DMS79 treated with DMSO at 0.1 percent for 48 hours (cell line): ENCODE measurements at places on chromosomes 3 and 15.

GRCh38 chr15:63035977-63036376, 6.6 kb upstream of the TPM1 start:
- no peak for DNase-seq

DNA sequence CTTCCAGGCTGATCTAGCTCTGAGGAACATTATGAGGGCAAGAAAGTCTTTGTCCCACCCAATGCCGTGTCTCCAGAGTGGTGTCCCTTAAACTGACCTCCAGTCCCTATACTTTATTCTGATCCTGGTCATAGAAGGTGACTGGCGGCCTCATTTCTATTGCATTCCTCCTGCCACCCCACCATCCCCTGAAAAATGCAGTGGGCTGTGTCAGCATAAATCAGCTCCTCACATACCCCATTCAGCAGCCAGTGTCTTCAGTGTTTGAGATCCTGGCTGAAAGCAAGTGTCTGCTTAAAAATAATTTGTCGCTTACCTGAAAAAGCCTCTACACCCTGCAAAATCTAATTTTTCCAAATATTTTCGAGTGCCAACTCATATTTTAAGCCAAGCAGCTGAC, 346.1 kb downstream of the FEZF2 start:
- no peak for DNase-seq

- no peak for DNase-seq
Observed at GRCh38 chr15:28890711-28891495, 5.1 kb downstream of the APBA2 start.

DNA sequence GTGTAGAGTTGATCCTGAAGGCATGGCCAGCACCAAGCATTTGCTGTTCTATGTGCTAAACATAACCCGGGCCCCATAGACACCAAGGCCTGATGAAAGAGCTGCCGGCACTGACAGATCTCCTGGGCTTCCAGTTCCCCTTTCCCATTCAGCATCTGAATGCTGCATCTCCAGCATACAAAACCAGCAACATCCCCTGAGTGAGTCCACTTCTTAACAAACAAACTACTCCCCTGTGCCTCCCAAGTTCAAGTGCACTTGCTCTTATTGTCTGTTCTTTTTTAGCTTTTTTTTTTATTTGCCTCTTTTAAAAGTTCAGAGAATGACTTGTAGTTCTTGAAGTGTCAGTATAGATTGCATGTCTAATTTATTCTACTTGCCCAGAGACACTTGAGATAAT, 156.0 kb downstream of the EDEM1 start:
- peak; percentile 69 for DNase-seq

DNA sequence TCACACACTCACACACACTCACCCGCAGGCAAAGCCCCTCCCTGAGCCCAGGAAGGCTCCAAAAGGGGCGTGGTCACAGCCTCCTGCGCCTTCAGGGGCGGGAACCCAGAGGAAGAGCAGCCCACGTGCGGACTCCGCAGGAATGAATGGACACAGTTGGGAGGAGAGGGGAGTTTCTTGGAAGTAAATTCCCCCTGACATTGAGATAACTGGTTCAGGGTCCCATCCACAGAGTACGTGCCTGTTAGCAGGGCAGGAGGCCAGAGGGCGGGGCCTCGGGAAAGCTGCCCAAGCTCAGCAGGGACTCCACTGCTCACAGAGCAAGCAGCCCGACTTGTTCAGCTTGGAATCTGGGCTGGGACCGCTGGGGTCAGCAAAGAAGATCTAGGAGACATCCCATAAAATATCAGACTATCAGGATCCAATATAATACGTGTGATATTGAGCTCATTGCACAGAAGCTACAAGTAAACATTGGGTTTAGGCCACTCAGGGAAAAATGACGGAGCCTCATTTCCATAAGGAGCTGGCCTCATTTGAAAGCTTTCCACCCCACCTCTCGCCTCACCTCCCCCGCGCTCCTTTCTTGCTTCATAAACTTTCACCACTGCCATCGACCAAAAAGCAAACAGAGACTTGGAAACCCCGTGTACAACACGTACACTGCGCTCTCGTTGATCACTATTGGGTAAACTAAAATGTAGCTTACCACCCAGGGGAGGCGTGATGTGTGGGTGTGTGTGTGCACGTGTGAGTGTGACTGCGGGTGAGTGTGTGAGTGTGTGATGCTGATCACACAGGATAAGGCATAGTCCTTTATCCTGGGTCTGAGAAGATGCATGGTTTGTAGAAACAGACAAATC, 36.0 kb downstream of the TM2D3 start:
- DNase-seq = peak; percentile 57

GRCh38 chr3:76206346-76206745, 421.0 kb upstream of the ZNF717 start:
- DNase-seq = no peak

- DNase-seq = no peak
Observed at GRCh38 chr3:53921296-53921695, 29.6 kb upstream of the SELENOK start.

DNA sequence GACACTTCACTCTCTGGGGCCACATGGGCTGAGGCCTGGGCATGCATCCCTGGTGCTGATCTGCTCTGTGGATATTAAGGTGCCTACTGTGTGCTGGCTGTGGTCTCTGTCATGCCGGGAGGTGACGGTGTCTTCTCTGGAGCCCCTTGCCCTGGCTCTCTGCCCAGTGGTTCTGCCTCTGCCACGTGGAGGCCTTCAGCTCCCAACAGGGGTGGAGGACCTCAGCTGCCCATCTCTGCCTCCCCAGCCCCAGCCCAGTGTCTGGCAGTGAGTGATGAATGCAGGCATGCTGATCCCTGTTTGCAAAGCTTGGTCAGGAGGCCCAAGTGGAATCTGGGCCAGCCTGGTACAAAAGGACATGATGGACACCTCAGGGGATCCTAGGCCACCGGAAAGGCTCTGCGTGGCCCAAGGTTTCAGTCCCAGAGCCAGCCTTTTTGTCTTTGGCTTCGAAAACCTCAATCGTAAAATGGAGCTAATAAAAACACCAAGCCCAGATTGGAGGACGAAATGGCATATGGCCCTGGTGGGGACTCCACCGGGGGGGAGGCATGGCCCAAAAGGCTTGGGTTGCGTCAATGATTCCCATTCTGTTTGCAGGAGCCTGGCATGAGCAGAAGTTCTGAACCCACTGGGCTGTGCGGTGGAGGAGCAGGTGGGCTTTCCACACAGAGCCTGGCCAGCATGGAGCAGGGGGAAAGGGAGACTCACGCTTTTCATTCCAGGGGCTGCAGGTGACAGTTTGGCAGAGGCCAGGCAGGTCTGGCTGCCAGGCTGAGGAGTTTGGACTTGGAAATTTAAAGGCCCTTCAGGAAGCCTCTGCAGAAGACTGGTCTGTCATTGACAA, 54.7 kb upstream of the KLF13 start:
- DNase-seq = no peak

DNA sequence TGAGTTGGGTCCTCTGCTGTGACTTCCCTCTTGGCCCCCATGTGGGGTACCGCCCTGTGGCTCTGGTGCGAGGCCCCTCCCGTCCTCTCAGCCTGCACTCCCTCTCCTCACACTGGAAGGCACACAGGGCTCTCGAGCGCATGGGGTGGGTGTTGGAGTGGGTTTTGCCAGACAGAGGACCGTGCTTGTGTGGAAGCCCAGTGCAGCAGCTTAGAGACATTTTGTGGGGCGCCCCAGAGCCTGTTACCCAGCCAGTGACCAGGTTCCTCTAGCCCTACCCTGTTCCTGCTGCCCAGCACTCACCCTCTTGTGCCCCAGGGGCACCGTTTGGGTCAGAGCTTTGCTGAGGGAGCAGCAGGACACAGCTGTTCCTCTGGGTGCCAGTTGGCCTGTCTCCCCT, 9.9 kb downstream of the PLXNA1 start:
- no peak for DNase-seq

DNA sequence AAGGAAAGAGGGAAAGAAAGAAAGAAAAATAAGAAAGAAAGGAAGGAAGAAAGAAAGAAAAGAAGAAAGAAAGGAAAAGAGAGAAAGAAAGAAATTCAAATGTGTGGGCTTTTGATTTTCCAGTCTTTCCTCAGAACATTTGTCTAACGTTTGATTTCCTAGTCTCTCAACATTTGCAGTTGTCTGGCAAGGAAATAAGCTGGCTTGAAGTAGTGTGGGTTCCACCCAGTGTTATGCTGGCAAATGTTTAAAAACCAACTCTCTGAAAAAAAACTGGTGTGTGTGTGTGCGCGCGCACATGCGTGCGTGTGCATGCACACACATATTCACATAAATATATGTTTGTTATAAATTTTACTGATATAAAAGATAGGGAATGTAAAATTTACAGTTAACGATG, 54.6 kb upstream of the C3orf49 start:
- no peak for DNase-seq

DNA sequence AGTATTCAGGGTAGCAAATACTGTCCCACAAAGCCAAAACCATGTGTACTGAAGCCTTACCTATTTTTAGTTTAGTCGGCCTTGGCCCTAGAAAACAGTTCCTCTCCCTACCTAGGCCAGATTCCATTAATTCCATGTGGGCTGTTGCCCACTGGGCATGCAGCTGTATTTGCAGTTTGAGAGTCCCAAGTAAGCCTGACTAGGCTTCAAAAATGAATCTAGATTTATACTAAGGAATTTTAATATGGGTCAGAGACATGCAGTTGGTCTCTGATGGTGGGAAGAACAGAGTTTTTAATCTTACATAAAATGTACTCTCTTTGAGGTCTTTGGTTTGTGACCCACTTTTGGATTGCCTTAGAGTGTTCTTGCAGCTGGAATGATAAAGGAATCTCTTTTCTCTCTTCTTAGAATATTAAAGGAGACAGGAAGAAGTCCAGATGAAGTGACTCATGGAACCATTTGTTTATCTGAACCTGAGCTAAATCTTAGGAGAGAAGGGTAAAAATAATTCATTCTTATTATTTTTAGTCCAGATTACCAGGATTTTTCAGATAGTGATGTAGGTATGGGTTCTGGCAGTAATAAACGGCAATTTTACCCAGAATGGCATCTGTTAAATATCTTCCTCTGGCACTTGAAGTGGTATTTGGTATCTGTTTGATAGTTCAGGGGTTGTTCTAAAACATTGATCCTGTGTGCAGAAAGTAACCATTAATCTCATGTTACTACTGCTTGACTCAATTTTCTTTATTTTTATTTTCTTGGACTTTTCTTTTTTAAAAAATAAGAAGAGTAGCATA, 33.8 kb downstream of the GLCE start:
- no peak for DNase-seq
